ENCODE measurements at places on chromosomes 13 and 19. TPM values are rescaled to one million over a fixed set of nuclear protein-coding genes. Genes with fewer than 3 reads are reported as not detected.
A peak's percentile ranks its signal among the peaks of the same experiment; 100 is the strongest.

DNA sequence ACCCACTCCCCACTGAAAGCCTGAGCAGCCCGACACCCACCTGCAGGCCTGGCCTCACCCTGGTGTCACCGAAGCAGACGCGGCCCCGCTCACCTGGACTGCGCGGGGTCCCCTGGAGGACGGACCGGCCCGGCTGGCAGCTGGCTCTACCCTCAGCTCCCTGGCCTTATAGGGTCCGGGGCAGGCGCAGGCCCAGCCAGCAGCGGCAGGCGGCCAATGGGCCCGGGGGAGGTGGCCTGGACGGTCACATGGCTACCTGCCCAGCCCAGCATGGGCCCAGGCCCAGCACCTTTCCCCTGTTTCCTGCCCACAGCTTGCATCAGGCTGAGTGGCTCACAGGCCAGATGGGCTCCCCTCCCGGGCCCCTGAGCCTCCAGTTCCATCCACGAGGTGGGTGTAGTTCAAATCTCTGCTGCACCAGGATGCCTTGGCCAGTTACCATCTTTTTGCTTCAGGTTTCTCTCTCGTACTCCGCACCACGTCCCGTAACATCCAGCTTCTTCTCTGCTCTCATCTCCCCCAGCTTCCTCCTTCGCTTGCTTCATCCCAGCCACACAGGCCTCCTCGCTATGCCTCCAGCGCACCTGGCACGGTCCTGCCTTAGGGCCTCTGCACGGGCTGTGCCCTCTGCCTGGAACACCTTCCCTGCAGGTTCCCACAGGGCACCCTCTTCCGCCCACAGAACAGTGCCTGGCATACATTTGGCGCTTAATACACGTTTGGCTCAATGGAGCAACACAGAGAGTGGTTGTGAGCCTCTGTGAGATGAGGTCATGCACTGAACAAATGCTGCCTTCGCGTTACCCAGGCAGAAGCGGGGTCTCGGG, at the start of gene PLIN4:
Gene PLIN4 (minus strand): TSS at position 142 of the 827 bp plus-strand sequence. CDS start 214 bp downstream, outside the sequence.
- no peak for DNase-seq
- H3K4me1 ChIP-seq: peaks cover 13% of the 10 kb centered on the region
- peak within 1 kb of the TSS; percentile 22 for H3K4me3 ChIP-seq

DNA sequence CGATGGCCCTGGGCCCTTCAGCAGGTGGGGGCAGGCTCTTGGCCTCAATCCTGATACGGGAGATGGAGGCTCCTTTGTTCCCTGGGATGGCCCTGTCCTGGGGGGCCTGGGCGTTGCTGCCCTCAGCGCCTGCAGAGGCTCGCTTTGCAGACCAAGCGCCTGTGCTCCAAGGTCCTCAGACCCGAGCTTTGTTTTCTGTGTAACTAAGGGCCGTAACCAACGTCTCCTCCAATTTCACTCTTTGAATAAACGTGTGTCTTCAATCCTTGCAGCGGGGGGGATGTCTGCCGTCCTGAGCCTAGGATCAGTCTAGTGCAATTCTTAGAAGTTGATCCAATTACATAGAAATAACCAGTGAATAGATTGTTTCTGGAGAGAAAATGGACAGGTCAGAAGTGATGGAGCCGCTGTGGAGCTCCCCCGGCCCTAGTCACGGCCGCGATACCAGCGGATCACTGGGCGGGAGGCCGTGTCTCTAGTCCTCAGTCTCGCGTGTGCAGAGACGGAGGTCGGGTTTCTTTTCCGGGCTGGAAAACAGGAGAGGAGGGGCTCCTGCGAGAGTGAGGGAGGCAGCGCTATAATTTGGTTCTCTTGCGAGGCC, 5.3 kb downstream of the PTBP1 start:
- DNase-seq: no peak
- H3K4me3 ChIP-seq: no peak overlapping the region
- H3K27ac ChIP-seq: peak overlapping the region; percentile 97
- peaks cover 57% of the 10 kb centered on the region for H3K4me1 ChIP-seq

DNA sequence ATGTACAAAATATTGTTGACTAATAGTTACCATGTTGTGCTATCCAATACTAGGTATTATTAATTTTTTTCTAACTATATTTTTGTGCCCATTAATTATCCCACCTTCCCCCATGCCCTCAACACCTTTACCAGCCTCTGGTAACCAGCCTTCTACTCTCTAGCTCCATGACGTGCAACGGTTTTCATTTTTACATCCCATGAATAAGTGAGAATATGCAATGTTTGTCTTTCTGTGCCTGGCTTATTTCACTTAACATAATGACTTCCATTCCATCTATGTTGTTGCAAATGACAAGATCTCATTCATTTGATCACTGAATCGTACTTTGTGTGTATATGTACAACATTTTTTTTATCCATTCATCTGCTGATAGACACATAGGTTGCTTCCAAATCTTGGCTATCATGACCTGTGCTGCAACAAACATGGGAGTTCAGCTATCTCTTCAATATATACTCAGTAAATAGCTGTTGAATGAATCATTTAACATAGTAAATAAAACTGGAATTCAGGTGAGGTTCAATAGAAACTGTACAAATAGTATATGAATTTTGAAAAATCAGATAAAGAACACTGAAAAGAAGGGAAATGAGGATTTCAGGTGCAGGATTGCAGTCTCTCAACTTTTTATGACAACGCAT, 509.0 kb upstream of the MIR17HG start:
- no peaks in the 10 kb centered on the region for H3K36me3 ChIP-seq
- no peak for DNase-seq
- no peaks in the 10 kb centered on the region for H3K4me1 ChIP-seq
- H3K27me3 ChIP-seq: no peaks in the 10 kb centered on the region

DNA sequence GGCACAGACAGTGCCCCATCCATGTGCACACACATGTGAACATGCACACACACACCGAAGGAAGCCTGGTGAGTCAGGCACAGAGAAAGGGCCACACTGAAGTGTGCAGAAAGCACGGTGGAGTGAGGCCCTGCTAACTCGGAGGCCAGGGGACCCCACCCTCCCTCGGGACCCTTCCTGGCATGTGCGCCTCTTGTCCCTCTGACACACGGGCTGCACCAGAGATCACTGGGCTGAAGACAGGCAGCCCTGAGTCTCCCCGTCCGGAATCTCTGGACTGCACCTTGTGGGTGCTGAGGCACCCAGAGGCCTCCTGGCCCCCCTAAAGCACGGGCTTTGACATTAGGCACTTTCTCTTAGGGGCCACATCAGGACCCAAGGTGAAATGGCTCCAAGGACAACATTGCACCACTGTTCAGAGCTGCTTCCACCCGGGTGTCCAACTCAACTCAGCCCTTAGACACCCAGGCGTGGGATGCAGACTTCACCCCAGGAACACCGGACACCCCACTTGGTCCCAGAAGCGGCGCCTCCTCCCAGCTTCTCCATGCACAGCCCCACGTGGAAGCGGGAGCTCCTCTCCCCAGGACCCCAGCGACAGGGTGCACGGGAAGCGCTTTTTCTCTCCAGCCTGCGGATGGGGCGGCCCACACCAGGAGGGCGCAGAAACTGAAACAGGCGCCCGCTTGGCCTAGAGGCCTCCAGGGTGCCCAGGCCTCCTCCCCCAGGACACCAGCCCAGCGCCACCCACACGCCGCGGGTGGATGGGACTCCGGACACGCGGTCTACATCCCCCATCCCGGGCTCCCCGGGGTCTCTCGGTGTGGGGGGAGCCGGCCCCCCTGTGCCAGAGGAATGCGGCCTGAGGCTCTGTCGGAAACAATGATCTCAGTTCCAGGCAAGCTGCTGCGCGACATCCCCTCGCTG, 90.2 kb downstream of the SPACA7 start:
- H3K36me3 ChIP-seq: no peaks in the 10 kb centered on the region
- no peak overlapping the region for H3K4me3 ChIP-seq
- H3K27ac ChIP-seq: no peak overlapping the region
- H3K27me3 ChIP-seq: no peaks in the 10 kb centered on the region
- no peak for DNase-seq

The MYPOP gene
- total RNA-seq: 13.8 TPM

GRCh38 chr13:101979825-101980224, 422.0 kb downstream of the FGF14 start:
- H3K36me3 ChIP-seq: no peaks in the 10 kb centered on the region
- H3K27me3 ChIP-seq: no peaks in the 10 kb centered on the region
- H3K27ac ChIP-seq: no peak overlapping the region
- no peak overlapping the region for H3K4me3 ChIP-seq
- no peaks in the 10 kb centered on the region for H3K4me1 ChIP-seq

Measured in vagina (tissue), 2 donors.